Activated CD4-positive, alpha-beta memory T cell treated with anti-CD3 and anti-CD28 coated beads, Interleukin-2, amount 10 ng/mL, durations not matched to agents 7 days and 5 days (primary cell): ENCODE measurements at places on chromosomes 12 and 14.

DNA sequence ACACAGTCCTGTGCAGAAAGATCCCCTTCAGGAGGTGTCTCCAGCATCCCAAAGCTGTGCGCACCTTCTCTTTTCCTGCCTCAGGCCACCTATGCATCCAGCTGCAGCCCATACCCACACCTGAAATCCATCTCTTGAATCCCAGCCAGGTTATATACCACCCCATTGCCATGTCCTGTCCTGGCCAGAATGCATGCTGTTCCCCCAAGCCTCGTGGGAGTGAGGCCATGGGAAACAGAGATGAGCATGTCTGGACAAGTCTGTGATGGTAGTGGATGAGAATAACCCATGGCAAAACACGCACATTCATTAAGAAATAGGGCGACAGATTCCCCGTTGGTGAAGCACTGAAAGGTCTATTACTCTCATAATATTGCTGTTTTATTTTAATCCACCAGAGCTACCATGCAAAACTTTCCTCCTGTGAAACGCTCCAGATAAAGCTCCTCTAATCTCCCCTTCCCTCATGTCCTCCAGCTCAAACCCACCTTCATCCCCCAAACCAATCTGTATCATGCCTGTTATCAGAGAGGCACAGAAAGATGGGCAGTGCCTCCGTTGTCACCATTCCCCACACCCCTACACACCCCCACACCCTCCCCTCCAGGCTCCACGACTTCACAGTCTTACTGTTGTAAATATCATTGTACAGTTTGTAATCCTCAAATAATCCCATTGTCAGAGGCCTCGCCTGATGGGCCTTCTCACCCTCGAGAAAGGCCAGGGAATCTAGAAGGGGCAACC lies 97.5 kb upstream of the FKBP4 start:
- no peak for DNase-seq

GRCh38 chr14:63991833-63992232 lies 139.0 kb downstream of the SYNE2 start:
- DNase-seq: peak; percentile 22

DNA sequence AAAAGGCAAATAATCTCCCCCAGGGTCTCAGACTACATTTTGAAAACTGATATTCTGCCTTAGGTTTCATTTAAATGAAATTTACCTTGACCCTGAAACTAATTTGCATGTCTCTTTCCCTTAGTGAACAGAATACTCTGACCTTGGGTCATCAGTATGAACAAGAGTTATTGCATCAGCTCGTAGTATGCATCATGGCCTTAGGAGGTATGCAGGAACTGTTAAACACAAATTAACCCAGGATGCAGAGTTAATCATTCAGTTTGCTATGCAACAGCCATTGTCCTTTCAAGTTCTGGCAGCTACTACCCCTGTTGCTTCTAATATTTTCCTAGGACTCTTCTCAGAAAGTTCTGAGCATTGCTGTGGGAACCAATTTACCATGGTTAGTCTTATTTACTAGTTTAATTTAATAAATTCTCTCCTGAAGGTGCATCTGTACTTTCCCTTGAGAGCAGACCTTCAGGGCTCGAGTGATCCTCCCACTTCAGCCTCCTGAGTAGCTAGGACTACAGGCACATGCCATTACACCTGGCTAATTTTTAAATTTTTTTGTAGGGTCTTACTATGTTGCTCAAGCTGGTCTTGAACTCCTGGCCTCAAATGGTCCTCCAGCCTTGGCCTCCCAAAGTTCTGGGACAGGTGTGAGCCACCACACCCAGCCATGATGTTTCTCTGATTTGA lies 126.7 kb downstream of the TTC6 start:
- DNase-seq: no peak

DNA sequence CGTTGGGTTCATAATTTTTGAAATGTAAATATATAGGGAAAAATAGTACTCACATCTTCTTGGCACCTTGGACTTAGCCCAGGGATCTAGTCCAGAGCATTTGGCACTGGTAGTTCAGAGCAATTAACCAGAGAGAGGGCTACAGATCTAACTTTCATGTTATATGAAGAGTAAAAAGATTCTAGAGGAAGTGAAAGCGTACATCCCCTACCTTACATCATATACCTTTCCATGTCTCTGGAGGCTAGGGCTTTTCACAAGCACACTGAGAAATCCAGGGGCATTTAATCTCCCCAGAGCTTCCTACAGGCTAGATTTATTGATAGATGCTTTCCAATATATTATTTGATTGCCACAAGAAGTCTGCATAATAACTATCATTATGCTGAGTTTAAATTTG lies 687.5 kb upstream of the FBXO33 start:
- no peak for DNase-seq

DNA sequence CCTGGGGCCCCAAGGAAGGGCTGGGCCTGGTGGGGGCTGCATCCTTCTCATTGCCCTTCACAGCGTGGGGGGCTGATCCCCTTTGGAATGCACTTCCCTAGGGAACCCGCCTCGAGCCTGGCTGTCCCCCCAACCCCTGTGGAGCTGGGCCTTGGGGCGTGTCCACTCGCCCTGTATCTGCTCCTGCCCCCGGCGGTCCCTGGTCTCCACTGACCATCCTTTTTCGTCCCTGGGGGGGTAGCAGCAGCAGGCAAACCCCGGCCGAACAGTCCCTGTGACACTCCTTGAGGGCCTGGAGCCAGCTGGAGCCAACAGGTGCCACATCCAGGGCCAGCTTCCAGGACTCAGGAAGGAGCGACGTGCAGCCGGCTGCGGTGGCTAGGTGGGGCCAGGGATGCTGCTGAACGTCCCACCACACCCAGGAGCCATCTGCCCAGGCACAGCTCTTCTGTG lies 9.4 kb upstream of the GPR132 start:
- DNase-seq: no peak

DNA sequence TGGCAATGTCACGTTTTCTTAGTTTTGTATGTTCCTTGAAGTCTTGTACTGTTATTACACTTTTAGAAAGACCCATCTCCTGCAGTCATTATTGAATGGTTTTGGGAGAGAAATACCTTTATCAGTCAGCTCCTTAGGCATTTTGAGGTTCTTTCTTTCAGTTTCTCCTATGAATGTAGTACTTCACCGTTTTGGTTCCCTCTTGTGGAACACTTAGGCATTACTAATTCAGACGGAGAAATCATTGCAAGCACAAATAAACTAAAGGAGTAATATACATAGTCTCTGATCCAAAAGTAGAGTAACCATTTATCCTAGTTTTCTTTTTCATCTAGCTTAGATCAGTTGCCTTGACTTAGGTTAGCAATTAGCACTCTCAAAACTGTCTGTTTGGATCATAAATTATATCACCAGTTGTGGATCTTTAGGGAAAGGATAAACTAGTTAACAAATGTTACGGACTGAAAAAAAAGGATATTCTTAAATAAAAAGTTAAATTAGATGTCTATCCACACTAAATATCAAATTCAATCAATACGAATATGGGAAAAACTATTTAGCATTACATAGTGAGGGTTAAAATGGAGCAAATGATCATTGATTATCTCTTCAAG lies 1538.3 kb upstream of the SEL1L start:
- DNase-seq: no peak

DNA sequence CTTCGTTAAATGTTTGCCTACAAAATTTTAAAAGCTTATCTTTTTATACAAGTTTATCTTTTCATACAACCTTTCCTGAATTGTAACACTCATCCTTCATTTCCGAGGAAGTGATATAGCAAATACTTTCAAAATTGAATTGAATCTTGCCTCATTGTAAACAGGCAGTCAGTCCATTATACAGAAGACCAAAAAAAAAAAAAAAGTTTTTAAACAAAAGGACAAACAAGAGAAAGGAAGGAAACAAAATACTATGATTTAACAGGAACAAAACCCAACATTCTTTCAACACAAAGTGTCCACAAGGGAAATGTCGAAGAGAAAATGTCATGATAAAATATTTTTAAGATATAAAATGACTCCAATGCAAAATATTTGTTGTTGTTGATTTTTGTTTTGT lies 8.5 kb downstream of the ATF7 start:
- DNase-seq: no peak

GRCh38 chr12:99553461-99553860 lies 94.1 kb upstream of the GARIN6 start:
- no peak for DNase-seq

DNA sequence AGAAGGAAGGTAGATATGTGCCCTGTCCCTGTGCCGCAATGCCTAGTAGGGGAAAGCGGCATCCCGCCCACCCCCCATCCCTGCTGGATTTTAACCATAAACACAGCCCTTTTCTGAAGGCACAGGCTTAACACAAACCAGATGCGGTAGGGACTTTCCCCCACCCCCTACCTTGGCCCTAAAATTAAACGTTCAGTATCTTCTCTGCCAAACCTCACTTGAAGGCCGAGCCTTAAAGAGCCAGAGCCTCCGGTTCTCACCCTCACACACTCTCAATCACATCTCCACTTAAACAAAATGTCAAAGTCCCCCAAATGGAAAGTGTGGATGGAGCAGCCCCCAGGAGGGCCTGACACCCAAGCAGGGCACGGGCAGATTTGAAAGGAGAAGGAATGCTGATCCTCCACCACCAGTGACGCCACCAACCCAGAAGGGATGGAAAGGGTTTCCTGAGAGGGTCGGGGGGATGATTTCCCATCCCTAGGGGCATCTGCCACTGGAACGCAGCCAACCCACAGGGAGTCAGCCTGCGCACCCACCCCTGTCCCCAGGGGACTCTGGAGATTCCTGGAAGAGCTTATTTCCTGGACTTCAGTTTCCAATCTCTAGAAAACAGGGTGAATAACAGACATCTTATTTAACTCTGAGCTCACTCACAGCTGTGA lies 26.4 kb downstream of the ACTN1 start:
- DNase-seq: no peak

DNA sequence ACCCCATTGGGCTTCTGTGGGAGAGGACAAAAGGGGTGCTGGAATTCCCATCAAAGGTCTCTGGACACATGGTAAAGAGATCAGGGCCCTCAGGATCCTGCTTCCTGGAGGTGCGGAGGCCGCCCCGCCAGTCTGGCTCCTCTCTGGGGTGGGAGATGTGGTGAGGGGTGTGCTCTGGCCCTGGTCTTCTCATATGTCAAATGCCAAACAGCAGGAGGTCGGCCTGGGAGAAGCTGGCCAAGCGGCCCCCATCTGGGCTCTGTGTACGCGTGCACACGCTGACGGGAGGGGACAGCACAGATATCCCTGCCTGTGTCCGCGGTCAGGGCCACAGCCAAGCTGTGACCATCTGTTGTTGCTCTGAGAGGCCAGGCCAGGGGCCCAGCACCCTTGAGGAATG lies 14.1 kb downstream of the FIGNL2 start:
- no peak for DNase-seq

DNA sequence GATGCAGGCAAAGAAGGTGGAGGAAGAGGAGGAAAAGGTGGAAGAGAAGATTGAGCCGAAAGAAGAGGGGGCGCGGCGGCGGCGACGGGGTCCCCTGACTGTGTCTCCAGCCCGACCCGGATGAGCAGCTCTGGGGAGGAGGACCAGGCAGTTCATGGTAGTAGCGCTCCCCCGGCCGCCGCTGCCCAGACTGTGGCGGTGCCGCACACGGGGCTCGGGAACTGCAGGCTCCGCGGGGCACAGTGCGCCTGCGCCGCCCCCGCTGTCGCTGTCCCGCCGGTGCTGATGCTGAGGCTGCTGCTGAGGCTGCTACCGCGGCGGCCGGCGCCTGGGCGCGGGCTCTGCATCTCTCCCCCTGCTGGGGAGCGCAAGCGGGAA lies at the start of gene KCNH5:
Gene KCNH5 (minus strand): TSS at position 225 of the 378 bp plus-strand sequence. CDS start 272 bp downstream, outside the sequence.
- no peak for DNase-seq

DNA sequence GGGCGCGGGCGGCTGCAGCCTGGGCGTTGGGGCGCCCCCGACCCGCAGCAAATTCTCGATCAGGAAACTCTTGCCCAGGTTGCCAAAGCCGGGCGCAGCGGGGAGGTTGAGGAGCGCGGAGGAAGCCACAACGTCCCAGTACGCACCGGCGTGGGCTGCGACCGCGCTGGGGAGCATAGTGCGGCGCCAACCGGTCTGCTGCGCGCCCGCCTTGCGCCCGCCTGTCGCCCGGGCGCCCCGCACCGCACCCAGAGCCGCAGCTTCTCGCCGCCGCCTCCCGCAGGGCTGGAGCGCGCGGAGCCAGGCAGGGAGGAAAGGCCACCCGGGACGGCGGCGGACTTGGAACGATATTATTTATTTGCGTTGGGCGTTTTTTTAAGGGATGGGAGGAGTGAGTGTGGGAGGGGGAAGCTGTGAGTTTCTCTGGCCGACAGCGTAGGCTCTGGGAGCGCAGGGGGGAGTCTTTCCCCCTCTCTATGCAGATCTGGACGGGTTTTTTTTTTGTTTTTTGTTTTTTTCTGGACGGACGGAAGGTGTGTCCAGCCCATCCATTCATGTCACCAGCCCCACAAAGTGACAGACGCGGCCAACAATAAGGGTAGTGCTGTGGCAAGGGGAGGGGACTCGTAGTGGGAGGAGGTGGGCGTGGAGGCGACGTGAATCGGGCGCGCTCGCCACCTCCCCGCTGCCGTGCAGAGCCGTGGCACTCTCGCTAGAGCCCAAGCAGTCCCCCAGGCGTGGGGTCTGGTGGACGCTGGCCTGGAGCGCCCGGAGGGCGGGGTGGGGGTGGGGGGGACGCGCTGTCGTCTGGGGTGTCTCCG lies at the start of gene DBX2:
Gene DBX2 (minus strand): TSS at position 349 of the 821 bp plus-strand sequence. CDS start 172 bp downstream, at position 177.
- no peak for DNase-seq

- no peak for DNase-seq
Measured at GRCh38 chr12:29416748-29417147, 35.8 kb upstream of the ERGIC2 start.

- no peak for DNase-seq
Measured at GRCh38 chr14:84343656-84344055, 1186.3 kb upstream of the FLRT2 start.

GRCh38 chr12:130658145-130658911 lies 57.8 kb downstream of the RIMBP2 start:
- no peak for DNase-seq

- DNase-seq: peak; percentile 22
Measured at GRCh38 chr12:55068416-55069010, 48.7 kb downstream of the NEUROD4 start.

GRCh38 chr12:52876372-52876771 lies 27.6 kb upstream of the KRT78 start:
- DNase-seq: no peak

DNA sequence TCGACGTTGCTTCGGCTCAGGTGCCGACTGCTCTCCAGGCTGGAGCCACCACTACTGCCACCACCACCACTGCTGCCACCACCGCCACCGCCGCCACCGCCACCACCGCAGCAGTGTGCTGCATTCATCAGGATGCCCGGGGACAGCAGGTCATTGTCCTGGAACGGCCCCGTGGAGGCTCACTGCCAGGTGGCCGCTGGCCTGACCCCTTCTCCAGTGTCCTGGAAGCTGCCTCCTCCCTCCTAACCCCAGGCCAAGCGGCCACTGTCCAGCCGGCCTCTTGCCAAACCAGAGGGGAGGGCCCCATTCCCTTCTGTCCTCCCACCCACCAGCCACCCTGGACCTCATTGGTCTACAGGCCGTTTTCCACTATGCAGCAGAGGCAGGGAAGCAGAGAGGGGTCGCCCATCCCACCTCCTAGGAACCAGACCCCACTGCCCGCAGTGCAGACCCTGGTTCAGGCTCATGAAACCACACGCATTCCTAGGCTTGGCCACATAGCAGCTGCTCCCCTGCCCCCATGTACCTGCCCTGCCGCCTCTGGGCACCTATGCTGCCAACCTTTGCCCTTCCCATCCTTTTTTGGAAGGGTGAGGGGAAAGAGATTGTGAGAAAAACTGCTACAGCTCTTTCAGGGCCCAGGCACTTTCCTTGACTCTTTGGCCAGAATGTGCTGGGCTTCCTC lies 15.2 kb downstream of the ARL6IP4 start:
- no peak for DNase-seq
